ENCODE measurements at places on chromosomes 2 and 18. TPM values are rescaled to one million over a fixed set of nuclear protein-coding genes. Genes with fewer than 3 reads are reported as not detected.
A peak's percentile ranks its signal among the peaks of the same experiment; 100 is the strongest.

GRCh38 chr18:59748628-59749360 is 51.6 kb upstream of the CCBE1 start:
- DNase-seq: no peak

GRCh38 chr2:217338306-217338916 is 478.5 kb upstream of the TNP1 start:
- no peak for DNase-seq

DNA sequence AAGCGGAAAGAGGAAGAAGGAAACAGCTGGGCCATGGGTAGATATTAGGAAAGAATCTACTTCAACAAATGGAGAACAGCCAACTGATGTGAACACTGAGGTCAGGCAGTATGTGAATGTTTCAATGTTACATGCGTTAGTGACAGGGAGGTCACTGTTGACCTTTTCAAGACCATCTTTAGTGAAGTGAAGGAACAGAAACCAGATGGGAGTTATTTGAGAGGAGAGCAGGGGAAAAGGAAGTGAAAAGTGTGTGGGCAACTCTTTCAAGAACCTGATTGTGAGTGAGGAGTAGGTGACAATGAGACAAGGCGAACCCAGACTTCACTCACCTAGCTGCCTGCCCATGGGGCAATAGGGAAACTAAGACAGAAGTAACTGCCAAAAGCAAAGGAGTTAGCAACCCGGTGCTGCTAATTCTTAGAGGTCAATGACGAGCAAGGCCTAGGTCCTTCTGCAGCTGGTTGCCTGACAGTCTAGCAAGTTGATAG is 67.0 kb downstream of the SP3 start:
- no peak for DNase-seq

- no peak for DNase-seq
Measured at GRCh38 chr2:217797165-217797564, 205.6 kb downstream of the TNS1 start.

SP9 gene
- total RNA-seq: not detected

GRCh38 chr18:9720327-9720726 is 12.2 kb downstream of the RAB31 start:
- no peak for DNase-seq

- DNase-seq: no peak
Measured at GRCh38 chr18:13454363-13455150, 236.0 kb downstream of the LDLRAD4 start.

GRCh38 chr2:197248623-197249022 is 62.0 kb downstream of the ANKRD44 start:
- no peak for DNase-seq

DNA sequence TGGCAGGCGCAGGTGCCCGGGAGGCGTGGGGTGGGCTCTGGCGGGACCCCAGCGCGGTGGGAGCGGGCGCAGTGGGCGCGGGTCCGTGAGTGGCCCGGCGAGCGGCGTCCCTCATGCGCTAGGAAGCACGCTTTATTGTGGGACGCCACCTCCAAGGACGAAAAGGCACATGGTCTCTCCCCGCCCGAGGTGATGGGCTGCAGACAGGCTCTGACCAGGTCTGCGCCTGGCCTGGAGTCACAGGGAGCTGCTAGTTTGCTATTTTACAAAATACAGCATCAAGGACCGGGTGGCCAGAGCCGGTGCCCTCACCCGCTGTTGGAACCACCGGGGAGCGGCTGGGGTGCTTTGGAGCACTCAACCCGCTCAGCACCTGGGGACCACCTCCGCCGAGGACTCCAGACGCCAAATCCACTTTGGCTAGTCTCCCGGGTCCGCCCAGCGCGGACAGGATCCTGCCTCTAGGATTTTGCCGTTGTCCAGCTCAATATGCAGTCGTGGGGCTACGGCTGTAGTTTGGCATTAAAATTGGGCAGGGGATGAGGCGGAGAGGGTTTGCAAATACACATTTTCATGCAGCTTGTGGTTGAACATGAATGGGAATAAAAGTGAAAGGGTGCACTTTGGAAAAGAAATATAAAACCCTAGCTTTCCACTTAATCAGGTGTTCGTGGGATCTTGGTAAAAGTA is 65.4 kb downstream of the LRRFIP1 start:
- peak; percentile 66 for DNase-seq

DAPL1 gene
- not detected for total RNA-seq

GRCh38 chr2:111041398-111042202 is 79.1 kb upstream of the BCL2L11 start:
- DNase-seq: no peak

DNA sequence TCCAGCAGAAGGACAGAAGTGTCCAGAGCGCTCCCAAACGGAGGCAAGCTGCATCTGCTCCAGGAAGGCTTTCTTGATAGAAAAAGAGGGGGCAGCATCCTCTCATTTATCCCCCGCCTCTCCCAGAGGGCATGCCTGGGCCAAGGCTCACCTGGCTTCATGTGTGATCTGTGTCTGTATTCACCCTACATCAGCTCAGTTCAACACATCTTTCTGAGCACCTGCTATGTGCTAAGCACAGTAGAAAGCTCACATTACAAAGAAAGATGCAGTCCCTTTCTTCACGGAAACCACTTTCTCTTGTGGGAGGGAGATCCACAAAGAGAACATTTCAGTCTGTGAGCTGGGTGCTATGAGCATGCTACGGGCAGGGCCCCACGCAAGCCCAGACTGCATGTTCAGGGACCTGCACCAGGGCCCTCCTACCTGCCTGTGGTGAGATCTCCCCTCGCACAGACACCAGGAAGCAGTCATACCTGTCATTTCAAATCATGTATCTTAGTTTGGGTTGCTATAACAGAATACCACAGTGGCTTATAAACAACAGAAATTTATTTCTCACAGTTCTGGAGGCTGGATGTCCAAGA is 90.7 kb downstream of the PDCL3 start:
- no peak for DNase-seq

RDH14 gene
- 18.3 TPM for total RNA-seq

DNA sequence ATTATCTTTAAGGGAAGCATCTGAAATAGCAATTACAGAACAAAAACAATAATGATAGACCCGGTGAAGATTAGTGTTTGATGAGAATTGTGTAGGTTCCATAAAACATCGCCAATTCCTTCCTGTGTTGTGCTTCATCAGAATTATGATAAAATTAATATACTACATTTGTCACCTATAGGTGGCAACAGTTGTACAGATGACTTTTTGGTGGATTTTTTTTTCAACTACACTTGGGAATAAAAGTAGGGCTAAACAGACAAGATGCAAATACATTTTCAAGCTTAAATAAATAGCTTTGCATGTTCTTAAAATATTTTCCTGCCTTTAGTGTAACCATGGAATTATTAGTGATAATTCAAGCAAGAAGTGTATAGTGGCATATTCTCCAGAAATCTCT is 7.0 kb upstream of the LYPD1 start:
- no peak for DNase-seq

- DNase-seq: no peak
Measured at GRCh38 chr2:230267556-230267955, 42.0 kb downstream of the SP140 start.

GRCh38 chr2:3641181-3641580 is 16.8 kb upstream of the ALLC start:
- DNase-seq: no peak

GRCh38 chr18:28382215-28382879 is 205.4 kb upstream of the CDH2 start:
- DNase-seq: no peak

GAD1 gene
- not detected for total RNA-seq

ABHD1 gene
- 0.21 TPM for total RNA-seq

DNA sequence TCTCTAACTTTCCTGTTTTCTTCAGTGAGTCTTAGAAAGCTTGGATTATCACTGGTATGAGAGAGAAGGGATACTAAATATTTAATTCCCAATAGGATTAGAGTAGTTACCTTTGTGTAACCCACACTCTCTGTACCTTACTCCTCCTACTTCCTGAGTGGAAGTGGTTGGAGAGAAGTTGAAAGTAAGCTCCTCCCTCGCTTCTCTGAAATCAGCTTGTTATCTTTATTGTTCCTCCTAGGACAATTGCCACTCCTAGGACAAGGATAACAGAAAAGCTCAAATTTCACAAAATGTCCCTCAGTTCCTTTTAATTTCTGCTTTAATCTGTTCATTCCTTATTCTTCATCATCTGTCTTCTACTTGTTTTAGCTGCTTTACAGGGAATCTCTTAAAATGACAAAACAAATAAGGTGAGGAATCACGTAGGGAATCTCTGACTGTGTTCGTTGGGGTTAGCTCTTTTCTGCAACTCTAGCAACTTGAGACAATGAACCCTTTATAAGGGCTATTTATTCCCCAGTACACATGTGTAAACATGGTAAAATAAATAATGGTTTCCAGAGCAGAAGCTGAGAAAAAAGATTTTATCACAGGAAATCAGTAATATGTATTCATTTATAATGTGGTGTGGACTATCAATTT is 8.6 kb downstream of the ITPRID2 start:
- no peak for DNase-seq

All from lower lobe of right lung (tissue), 2 donors.